ENCODE measurements at places on chromosomes 2 and 18.

- DNase-seq = no peak
These were observed 19.5 kb downstream of the C2orf74 start for GRCh38 chr2:61181382-61182058.

GRCh38 chr2:102217032-102217431, 30.2 kb downstream of the IL1RL2 start:
- no peak for DNase-seq

DNA sequence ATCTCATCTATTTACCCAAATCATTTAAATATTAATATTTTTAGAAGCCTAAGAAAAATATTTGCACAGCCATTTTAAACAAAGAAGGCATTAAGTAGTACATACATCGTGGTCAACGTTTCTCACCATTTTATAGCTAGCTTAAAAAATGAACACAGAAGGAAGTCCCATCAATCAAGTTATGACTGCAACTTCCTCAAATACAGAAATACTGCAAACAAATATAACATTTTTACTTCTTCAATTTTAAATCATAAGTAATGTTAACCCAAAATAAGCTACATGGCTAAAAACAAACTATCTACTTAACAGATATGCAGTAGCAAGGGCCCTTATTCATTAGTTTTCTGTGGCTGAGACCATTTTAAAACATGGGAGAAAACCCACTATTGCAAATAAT, 30.6 kb downstream of the ITSN2 start:
- no peak for DNase-seq

- no peak for DNase-seq
These were observed 246.6 kb upstream of the APCDD1 start for GRCh38 chr18:10207682-10208345.

DNA sequence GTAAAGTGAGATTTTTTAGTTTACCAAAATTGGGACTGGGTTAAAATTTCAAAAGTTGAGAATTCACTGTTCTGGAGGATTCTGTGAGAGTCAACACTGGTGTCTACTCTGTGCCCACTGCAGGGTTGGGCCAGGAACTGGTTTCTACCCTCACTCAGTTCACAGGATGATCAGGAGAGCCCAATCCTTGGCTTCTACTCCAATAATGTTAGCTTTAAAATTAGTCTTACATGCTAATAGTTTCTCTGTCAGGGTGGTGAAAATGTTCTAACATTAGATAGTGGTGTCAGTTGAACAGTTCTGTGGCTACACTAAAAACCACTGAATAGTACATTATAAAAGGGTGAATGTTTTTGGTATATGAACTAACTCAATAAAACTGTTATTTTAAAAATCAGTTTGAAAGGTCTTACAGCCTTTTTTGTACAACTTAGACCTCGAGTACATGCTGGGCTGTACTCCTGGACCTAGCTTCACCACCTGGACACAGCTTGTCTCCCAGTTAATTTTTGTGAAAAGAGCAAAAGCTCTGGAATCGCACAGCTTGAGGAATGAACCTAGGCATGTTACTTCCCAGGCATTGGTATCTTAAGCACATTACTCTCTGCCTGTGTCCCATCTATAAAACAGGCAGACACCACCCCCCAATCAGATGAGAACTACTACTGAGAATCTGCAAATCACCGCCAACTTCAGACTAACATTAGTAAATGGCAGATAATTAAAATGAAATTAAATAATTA, 44.4 kb downstream of the ACVR1 start:
- DNase-seq = no peak

GRCh38 chr2:192049362-192049761, 145.4 kb downstream of the TMEFF2 start:
- no peak for DNase-seq
